ENCODE measurements at places on chromosomes 2 and 18.
A peak's percentile ranks its signal among the peaks of the same experiment; 100 is the strongest.

DNA sequence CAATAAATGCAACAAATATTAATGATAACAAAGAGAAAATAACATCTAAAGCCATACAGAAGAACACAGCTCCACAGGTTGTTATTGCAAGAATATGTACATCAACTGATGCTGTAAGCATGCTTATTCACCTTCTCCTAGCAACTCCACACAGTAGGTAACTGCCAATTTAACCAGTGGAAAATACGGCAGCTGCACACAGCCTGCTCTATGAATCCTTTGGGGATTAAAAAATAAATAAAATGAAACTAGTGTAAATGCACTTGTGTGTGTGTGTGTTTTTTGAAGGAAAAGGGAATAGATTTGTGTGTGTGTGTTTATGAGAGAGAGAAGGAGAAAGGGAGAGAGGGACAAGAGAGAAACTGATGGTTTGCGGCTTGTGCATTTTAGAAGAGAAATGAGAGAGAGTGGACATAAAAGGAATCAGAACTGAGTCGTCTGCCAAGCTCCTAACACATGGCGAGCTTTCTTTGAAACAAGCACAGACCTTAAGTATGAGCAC is 96.2 kb upstream of the PDE1A start:
- DNase-seq, result no peak

DNA sequence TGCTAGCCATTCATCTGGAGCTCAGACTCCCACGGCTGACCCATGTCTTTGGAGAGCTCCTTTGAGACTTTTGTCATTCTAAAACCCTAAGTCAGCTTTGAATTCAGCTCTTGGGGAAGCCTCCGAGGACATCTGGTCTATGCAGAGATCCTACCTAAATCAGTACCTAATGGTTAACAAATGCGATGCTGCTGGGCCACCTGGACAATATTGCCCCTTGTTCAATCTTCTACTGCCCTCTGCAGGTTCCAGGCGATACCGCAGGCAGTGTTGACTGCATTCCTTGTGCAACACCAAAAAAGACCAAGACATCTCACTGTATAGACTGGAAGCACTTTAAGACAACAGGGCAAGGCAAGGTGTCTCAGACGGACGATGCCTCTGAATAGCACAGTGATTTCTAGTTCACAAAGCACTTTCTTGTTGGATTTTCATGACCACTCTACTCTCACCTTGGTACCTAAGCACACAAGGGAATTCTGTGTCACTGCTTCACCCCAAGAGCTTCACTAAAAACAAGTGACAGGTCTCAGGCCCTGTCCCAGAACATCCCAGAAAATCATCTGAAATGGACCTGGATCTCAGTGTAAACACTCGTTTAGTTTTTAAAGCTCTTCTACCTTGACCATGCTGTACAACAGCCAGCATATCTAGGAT is 80.9 kb downstream of the XDH start:
- DNase-seq, result peak; percentile 26

DNA sequence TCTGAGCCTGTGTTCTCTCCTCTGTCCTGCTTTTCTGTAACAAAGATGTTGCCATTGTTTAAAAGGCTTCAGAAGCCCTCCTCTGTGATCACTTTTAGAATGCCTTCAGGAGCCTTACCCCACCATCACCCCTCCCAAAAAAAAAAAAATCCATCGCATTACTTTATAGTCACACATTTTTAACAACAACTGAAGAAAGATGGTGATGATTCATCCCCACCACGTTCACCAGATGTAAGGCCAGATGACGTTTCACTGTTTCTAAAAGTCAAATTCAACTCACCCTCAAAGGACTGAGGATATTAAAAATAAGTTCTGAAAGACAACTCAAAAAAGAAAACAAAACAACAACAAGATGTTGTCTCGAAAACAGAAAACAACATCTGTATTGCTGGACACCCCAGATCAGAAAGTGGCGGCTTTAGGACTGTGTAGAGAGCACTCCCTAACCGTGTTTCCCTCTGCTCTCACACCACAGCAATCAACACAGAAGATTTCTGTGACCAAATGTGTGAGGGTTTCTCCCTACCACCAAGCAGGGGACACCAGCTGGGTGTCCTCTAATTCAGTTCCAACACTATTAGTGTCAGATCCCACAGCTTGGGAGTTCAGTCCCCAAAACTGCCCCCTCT is 61.9 kb upstream of the CREB1 start:
- no peak for DNase-seq

- DNase-seq, result peak; percentile 49
These were observed 106.0 kb upstream of the MAP3K20 start for GRCh38 chr2:172969609-172970008.

- no peak for DNase-seq
These were observed 15.0 kb downstream of the ELAC1 start for GRCh38 chr18:50982802-50983179.

- no peak for DNase-seq
These were observed 77.2 kb upstream of the FIGN start for GRCh38 chr2:163812926-163813520.

DNA sequence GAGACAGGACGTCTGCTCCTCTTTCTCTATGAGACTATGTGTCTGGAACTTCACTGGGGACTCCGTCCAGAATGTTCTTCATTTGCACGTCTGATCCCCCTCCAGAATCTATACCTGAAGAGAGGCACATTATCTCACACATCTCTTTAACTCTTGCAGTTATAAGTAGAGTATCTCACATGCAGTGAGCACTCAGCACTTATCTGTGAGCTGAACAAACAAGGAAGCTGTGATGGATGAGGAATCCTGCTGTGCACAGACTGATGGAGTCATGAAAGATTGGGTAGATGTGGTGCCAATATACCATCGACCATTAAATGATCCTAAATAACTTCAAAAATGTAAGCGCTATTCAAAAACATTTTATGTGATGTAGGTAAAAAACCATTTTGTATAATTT is 888.3 kb upstream of the CELF4 start:
- DNase-seq, result no peak

- no peak for DNase-seq
These were observed 6.4 kb downstream of the DPP4 start for GRCh38 chr2:162067596-162067995.

- DNase-seq, result no peak
These were observed 210.8 kb upstream of the ZEB2 start for GRCh38 chr2:144730711-144731110.

GRCh38 chr2:77513191-77513590 is 9.0 kb downstream of the LRRTM4 start:
- no peak for DNase-seq

DNA sequence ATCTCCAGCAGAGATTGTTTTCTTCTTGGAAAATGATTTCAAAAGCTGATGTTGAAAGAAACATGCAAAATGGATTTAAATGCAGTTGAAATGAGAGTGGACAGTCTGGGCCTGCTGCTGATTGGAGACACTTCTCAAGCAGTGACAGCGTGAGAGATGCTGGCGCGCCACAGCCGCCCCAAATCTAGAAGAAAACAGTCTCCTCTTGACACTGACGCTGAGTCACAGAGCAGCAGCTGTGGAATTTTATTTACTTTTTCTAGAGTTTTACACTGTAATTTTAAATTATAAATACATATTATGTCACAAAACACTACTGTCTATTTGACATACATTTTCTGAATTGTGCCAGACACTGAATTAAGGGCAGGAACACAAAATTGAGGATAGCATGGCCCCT is 121.8 kb upstream of the TMEM200C start:
- no peak for DNase-seq

DNA sequence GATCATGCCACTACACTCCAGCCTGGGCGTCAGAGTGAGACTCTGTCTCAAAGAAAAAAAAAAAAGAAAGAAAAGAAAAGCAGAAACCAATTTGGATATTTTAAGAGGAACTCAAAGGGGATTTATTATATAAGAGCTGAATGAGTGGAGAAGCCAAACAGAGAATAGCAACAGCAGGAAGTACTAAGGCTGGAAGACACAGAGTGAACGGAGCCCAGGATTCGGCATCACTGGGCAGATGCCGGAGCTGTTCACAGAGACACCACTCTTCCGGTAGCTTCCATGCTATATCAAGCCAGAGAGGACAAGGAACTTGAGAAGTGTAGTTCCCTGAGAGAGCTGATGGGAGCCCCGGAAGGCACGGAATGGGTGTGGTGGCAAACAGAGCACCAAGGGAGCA is 47.0 kb upstream of the CABLES1 start:
- DNase-seq, result no peak

- no peak for DNase-seq
These were observed 174.9 kb downstream of the RAB3GAP1 start for GRCh38 chr2:135226961-135227360.

DNA sequence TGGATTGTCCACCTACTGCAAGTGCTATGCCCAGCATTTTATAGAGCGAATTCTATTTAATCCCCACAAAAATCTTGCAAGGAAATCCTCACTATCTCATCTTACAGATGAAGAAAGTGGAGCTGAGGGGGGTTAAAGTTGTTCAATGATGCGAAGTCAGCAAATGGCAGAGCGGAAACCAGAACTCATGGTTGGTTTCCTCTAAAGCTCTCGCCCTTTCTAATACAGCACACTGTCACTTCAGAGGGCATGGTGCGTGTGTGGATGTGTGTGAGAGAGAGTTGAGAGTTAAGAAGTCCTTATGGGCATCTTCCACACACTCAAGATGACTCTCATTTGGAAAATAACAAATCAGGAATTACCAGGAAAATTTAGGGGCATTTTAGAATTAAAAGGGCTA is 78.4 kb downstream of the TGFA start:
- no peak for DNase-seq

DNA sequence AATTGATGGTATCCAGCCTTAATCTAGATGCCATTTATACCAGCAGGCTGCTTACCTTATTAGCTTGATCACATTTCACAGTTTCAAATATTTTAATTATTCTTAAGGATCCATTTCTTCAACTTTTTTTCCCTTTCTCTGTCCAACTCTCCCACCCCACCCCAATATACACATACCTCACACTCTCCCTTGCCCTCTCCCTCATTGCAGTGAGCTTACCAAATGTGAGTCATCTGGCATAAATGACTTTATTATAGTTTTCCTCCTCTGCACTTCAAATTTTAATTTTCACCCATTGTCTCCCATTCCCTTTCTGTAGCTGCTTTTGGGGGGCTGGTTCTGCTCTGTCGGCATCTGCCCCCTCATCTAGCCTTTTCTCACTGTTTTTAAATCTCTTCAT is 12.9 kb downstream of the HTR2B start:
- DNase-seq, result no peak

DNA sequence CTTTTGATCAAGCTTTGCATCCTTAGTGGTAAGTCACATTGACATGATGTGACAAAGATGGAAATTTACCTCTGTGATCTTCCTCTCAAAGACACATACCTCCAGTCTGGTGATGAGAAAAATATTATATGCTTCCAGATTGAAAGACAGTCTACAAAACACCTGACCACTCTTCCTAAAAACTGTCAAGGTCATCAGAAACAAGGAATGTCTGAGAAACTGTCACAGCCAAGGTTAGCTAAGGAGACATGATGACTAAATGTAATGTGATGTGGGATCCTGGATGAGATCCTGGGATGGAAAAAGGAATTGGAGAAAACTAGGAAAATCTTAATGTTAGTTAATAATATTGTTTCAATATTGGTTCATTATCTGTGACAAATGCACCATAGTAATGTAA is 226.6 kb upstream of the ST6GAL2 start:
- DNase-seq, result no peak

DNA sequence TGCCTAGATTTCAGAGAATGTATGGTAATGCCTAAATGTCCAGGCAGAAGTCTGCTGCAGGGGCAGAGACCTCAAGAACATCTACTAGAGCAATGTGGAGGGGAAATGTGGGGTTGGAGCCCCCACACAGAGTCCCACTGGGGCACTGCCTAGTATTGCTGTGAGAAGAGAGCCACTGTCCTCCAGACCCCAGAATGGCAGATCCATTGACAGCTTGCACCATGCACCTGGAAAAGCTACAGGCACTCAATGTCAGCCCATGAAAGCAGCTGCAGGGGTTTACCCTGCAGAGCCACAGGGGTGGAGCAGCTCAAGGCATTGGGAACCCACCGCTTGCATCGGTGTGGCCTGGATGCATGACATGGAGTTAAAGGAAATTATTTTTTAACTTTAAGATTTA is 314.1 kb downstream of the CYRIA start:
- no peak for DNase-seq

- no peak for DNase-seq
These were observed 514.5 kb downstream of the LRRTM4 start for GRCh38 chr2:77007686-77008085.

DNA sequence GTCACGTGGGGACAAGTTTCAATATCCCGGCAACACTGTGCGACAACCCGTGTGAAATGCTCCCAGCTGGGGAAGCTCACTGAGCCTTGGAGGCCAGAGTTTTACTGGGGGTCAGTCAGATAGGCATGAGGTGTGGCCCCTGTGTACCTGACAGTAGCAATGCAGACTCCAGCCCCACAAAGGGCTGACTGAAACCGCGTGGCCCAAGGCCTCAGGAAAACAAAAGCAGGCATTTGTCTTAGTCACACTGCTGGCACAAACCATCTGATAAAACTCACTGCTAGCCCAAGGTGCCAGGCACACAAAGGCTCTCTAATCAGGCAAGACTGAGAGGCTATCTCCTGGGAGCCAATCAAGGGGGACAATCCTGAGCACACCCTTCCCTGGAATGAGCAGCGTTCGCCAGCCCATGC is 786.6 kb upstream of the RAB6C start:
- no peak for DNase-seq

DNA sequence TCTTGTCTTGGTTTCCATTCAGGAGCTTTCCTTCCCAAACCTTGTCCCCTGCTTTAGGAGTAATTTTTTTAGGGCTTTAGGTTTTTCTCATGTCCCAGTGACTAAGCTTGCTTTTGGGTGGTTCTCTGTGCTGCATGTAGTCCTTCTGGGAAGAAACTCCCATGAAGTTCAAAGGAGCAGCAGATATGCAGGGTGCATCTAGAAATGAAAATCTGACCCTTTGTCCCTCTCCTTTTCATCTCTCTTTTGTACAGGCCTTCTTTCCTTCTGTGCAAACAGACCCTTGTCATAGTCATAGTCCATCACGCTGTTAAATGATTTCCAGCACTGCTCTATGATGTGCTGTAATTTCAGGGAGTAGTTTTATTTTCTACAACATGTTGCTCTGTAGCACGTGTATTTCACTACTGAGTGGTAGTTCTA is 20.4 kb downstream of the FMNL2 start:
- DNase-seq, result no peak

- no peak for DNase-seq
These were observed 147.9 kb upstream of the DNMT3A start for GRCh38 chr2:25489631-25490030.

DNA sequence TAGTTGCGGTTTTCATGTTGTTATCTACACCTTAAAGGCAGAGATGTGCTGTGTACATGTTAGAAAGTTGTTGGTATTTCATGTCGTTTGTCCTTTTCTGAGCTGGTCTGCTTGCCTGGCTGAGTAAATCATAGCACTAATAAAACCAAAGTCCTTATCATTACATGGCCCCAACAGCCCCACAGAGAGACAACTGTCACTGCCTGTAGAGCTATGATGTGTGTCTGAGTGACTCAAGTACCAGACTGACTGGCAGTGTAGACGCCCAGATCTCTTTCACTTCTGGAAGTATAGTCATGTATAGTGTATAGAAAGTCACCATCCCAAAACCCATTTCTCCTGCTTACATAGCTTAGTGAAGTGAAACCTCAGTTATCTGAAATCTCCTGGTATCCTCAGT is 4.3 kb downstream of the SOCS6 start:
- DNase-seq, result no peak

All from pulmonary artery endothelial cell (primary cell).